Activated CD8-positive, alpha-beta T cell treated with anti-CD3 and anti-CD28 coated beads for 36 hours (primary cell): ENCODE measurements at places on chromosomes 5 and 9. TPM values are rescaled to one million over a fixed set of nuclear protein-coding genes. Genes with fewer than 3 reads are reported as not detected.

The C9orf153 gene
- total RNA-seq, result 0.16 TPM

GRCh38 chr9:91995000-91995655 is 45.1 kb upstream of the ROR2 start:
- DNase-seq, result no peak

The SLC30A5 gene
- 40.1 TPM for total RNA-seq

GRCh38 chr5:119522841-119523240 is 70.5 kb downstream of the HSD17B4 start:
- DNase-seq, result no peak

The ELOVL7 gene
- total RNA-seq, result not detected

- DNase-seq, result no peak
Measured at GRCh38 chr9:129077236-129077635, 3.7 kb upstream of the DOLPP1 start.

- no peak for DNase-seq
Measured at GRCh38 chr9:14441976-14442651, 128.2 kb upstream of the NFIB start.

- DNase-seq, result no peak
Measured at GRCh38 chr9:69871118-69871834, 50.7 kb downstream of the CFAP95 start.

DNA sequence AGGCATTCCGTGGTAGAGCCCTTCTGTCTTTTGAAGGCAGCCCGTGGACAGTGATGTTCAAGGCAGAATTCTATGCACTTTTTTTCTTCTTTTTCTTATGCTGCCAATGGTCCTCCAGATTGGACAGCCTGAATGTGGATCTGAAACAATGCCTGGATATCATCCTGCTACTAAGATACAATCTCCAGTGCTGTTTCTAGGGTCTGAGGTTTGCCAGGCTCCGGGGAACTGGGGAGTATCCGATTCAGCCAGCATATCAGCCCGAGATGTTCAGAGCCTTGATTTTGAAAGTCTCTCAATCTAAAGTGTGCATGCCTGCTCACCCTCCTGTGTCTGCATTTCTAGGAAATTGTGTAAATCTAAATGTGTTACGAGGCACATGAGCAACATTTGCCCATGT is 103.8 kb upstream of the WWC1 start:
- no peak for DNase-seq

The NUTM2G gene
- not detected for total RNA-seq

DNA sequence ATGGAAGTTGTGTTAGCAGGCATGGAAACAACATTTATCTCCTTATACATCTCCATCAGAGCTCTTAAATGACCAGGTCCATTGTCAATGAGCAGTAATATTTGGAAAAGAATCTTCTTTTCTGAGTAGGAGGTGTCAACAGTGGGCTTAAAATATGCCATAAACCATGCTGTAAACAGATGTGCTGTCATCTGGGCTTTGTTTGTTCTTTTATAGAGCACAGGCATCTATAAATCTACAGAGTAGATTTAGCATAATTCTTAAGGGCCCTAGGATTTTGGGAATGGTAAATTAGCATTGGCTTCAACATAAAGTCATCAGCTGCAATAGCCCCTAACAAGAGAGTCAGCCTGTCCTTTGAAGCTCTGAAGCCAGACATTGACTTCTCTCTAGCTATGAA is 7.7 kb upstream of the HRCT1 start:
- DNase-seq, result no peak

DNA sequence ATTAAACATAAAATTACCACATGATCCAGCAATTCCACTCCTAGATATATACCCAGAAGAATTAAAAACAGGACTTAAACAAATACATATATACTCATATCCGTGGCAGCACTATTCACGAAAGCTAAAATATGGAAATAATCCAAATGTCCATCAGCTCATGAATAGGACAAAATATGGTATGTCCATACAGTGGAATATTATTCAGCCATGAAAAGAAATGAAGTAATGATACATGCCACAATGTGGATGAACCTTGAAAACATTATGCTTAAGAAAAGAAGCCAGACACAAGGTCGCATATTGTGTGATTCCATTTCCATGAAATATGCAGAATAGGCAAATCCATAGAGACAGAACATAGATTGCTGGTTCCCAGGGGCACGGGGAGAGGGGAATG is 24.8 kb upstream of the AFAP1L1 start:
- no peak for DNase-seq

The FBP2 gene
- total RNA-seq, result not detected

DNA sequence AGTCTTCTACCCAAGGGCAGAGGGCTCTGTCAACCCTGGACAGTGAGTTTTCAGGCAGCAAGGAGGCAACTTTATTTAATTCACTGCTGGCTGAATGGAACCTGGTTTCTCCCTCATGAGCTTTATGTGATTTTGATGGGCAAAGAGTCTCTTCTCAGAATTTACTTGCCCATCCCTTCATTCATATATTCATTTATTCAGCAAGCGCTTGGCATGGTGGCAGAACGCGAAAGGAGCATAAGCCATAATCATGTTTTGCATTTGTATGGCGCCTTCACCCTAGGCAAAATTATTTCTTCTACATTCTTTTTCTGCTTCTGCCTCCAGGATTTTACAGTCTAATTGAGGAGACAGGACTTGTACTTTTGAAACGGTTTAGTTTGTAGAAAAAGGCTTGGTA is 8.0 kb downstream of the DELE1 start:
- DNase-seq, result no peak

DNA sequence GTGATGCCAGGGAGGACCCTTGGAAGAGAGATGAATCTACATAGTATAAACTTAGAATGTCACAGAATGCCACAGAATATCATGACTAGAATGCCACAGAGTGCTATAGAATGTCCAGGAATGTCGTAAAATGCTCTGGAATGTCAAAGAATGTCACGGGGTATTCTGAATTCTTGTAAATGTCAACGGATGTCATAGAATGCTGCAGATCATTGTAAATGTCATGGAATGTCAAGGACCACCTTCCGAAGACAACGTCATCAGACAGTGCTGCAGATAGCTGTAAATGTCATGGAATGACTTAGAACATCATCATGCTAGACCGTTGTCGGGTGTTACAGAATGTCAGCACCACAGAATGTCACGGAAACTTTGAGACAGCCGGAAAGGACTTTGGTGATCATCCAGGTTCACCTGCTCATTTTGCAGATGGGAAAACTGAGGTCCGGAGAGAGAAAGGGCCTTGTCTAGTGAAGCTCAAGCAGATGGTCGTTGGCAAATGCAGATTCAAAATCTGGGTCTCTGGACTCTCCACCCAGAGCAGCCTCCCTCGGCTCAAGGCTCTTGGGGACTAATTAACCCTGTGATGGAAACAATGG is 117.1 kb downstream of the LHX2 start:
- no peak for DNase-seq

The THG1L gene
- 26.6 TPM for total RNA-seq

The ITGA2 gene
- 0.86 TPM for total RNA-seq

DNA sequence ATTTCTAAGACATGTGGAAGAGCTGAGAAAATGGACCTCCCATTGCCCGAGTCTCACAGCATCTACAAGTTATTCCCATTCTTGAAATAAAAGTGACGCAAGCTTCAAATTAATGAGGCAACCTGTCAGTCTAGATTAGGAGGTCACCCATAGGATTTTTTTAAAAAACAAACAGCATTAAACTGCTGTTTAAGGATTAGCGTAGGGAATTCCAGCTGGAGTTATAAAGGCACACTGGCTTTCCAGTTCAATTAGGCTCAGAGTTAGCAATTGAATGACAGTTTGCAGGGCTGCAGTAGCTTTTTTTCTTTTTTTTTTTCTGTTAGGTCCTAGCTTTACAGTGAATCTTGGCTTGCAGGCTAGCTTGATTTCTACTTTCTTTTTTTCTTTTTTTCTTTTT is 16.2 kb downstream of the PRKACG start:
- no peak for DNase-seq

The SLC1A3 gene
- total RNA-seq, result 0.74 TPM

DNA sequence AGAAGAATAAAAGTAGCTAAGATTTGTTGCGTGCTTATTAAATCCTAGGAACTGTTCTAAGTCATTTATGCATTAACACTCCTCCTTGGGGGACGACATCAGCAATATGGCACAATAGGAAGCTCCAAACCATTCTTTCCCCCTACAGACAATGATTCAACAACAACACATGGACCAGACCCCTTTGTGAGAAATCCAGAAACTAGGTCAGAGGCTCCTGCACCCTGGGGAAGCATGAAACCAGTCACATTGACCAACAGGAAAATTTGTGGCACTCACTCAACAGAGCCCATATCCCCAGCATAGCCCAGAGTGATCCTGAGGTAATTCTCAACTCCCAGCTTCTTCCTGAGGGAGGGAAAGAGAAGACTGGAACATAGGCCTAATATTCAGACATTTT is 294.4 kb downstream of the HINT1 start:
- no peak for DNase-seq

DNA sequence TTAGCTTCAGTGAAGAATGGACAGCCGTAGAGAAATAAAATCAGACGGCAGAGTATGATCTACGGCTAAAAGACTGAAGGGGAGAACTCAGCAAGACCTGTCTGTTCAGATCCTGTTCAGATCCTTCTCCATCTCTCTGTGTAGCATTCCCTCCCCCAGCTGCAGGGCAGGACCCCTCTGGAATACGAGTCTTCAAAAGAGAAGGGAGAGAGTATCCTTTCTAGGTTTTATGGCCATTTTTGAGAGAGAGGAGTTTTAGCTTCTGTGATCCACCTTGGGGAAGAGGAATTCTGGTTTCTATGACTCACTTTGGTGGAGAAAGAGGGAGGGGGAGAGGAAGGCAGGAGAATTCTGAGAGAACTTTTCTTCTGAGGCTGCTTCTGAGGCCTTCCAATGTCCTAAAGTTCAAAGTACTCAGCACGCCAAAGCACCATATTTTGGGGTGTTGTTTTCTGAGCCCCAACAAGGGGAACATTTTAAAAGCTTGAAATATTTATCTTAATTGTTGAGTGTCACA is 194.4 kb upstream of the TLE4 start:
- DNase-seq, result no peak

GRCh38 chr5:28284788-28285187 is 1246.4 kb upstream of the CDH9 start:
- no peak for DNase-seq

The AOPEP gene
- total RNA-seq, result 7.1 TPM

GRCh38 chr9:14052359-14052758 is 261.6 kb downstream of the NFIB start:
- DNase-seq, result no peak

The STOM gene
- total RNA-seq, result 31.7 TPM

The MARCOL gene
- total RNA-seq, result not detected
